Posterior cingulate gyrus (tissue), 11 donors: ENCODE measurements at places on chromosomes 1 and 21.

DNA sequence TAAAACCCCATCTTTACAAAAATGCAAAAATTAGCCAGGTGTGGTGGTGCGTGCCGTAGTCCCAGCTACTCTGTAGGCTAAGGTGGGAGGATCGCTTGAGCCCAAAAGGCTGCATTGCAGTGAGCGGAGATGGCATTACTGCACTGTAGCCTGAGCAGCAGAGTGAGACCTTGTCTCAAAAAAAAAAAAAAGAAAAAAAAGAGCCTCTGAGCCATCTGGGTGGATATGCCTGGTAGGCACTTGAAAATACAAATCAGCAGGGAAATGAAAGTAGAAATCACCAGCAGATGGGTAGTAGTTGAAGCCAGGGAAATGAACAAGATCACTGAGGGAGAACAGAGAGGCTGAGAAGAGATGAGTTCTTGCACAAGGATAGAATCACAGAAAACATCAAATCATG lies 131.0 kb upstream of the HMCN1 start:
- DNase-seq: no peak

GRCh38 chr1:232084584-232085223 lies 458.1 kb downstream of the DISC1 start:
- no peak for DNase-seq

- DNase-seq: no peak
Observed at GRCh38 chr1:21280011-21280471, 10.2 kb downstream of the ECE1 start.

- DNase-seq: no peak
Observed at GRCh38 chr1:68497358-68497698, 446 bp upstream of the DEPDC1 start.

DNA sequence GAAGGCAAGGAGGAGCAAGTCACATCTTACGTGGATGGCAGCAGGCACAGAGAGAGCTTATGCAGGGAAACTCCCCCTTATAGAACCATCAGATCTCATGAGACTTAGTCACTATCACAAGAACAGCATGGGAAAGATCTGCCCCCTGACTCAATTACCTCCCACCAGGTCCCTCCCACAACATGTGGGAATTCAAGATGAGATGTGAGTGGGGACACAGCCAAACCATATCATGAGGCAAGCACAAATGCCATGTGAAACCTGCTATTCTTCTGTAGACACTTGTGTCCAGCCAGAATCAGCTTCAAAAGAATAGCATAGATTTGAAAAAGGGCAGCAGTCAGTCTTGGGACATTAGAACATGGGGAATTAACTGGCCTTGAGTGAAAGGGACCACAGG lies 32.2 kb upstream of the UBE2U start:
- no peak for DNase-seq

DNA sequence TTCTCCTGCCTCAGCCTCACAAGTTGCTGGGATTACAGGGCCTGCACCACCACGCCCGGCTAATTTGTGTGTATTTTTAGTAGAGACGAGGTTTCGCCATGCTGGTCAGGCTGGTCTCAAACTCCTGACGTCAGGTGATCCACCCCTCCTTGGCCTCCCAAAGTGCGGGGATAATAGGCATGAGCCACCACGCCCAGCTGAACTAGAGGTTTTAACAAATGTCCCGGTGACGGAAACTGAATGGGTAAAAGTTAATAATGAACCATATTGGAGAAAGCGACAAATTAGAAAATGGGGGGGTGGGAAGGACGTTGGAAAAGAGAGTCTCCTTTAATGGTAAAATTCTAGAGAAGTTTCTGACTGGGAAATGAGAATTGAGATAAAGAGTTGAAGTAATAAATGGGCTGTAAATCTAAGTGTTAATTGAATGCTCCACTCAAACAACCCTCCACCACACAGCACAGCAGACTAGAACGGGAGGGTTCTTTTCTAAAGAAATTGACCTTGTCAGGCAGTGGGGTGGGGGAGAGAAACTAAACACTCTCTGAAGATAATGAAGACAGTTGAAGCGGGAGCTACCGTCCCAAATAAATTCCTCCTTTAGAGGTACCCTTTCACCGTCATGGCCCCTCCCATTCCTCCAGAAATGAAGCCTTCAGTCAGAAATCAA lies 46.9 kb upstream of the PUM1 start:
- no peak for DNase-seq

- no peak for DNase-seq
Observed at GRCh38 chr21:42672699-42673458, 19.5 kb downstream of the PDE9A start.

DNA sequence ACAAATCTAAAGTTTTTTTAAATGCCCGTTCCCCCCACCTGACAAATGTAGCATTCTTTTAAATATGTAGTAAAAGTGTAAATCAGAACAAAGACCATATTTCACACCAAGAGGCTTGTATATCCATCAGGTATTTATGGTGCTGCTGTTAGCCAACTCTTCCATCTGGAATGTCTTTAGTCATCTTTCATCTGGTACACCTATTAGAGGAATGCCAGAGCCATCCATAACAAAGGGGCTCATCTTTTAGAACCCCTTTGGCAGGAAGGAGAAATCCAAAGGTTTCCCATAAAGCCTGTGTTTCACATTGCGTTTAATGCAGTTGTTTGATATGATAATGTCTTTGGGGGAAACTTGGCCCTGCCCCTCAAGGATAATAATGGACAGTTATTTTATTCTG lies 79.3 kb upstream of the C1orf87 start:
- DNase-seq: no peak

GRCh38 chr1:199868777-199869176 lies 158.7 kb upstream of the NR5A2 start:
- DNase-seq: no peak

DNA sequence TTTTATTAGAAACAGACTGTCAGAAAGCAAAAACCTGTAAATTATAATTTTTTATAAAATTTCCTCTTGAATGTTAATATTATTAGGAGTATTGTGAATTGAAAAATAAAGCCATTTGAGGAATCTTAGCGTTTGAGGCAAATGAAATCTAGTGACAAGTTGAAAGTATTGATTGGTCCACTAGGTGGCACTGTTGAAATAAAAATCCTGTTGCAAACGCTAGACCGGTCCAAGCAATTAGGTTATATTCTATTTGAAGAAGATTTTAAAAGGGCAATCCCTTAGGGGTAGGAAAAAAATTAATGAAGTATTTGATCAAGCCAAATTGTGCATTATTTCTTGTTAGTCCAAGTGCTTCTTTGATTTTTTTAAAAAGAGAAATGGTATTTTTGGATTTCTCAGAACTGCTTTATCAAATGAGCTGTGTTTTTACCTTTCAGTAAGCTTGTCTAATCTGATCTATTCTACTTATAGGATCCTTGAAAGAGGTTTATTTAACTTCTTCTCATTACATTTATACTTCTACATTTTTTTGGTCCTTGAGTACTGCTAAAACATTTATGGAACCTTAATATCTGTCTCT lies 57.7 kb downstream of the ATG4C start:
- DNase-seq: no peak

GRCh38 chr1:152162792-152163463 lies 3.9 kb upstream of the RPTN start:
- DNase-seq: no peak

GRCh38 chr1:16258591-16259135 lies 21.7 kb upstream of the CPLANE2 start:
- no peak for DNase-seq

DNA sequence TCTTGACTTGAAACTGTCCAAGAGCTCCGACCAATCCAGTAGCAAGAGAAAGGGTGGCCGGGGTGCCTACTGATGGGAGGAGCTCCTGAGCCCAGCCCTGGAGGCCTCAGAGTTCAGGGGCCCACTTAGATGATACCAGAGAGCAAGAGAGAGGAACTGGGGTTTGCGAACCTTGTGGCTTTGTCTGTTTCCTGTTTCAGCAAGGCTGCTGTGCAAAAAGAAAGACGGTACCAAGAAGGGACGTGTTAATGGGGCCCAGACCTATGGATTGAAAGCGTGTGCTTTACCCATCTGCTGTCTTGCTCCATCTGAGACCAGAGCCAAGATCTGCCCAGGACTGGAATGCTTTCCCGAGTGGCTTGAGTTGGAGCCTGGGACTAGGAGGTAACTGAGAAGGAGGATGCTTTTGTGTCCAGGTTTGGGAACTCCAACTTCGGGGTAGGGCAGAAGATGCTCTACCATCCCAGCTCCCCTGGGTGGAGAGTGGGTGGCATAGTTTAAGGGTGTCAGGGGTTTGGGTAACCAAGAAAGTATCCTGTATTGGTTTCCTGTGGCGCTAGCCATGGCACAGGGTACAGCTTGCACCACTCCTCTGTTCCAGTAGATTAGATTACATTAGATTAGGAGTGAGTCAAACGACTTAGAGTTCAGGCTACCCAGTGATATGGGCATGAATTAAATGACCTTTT lies at the start of gene TRAF3IP3:
Gene TRAF3IP3, plus strand, starts transcription at position 128 of the 689 bp plus-strand sequence. CDS start 3,987 bp downstream, outside the sequence.
- DNase-seq: peak; percentile 7

DNA sequence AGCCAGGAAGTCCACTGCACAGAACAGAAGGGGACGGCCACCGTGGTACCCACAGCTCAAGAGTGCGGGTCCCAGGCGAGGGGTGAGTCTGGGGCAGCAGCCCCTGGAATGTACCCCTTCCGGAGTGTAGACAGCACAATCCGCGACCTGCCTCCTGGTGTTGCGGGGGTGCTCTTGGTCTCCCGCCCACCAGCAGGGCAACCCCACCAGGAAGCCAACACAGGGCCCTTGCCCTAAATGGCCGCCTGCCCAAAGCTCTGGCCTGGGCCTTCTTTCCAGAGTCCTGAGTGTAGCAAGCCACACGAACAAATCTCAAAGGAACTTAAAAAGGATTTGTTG lies 1.1 kb upstream of the SLC19A1 start:
- peak; percentile 82 for DNase-seq

DNA sequence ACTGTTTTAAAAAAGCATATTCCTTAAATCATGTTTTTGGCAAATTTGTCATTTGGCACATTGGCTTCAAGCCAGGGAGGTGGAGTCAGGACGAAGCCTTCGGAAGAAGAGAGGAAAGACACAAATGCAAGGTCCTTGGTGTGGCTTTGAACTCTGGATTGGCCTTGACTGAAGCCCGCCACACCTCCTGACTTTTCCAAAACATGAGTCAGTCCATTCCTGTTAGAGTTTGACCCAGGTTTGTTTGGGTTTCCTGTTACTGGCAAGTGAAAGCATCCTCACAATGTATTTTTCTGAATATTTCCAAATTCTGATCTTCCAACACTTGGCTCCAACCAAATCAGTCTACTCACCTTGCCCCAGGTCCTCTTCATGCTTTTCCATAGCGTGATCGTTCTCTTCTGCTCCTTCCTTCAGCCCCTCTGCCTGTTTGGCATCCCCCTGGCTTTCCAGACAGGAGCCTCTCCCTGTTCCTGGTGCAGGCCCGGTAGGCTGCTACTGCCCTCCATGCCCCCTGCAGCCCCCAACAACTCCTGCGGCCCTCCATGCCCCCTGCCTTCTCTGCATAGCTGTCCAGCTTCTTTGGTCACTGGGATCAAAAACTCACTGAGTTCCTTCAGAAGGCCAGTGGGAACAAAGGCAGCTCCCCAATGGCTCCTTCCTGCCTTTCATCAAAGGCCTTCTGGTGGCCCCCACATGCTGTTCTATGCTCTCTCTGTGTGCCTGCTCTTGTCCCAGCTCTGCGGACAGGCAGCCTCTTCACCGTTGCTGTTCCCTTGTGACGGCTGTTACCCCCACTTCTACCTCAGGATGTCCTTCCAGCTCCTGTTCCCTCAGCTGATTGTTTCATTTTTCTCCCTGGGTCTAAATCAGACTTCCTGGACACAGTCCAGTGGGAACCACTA lies 30.4 kb upstream of the SLC30A1 start:
- no peak for DNase-seq

DNA sequence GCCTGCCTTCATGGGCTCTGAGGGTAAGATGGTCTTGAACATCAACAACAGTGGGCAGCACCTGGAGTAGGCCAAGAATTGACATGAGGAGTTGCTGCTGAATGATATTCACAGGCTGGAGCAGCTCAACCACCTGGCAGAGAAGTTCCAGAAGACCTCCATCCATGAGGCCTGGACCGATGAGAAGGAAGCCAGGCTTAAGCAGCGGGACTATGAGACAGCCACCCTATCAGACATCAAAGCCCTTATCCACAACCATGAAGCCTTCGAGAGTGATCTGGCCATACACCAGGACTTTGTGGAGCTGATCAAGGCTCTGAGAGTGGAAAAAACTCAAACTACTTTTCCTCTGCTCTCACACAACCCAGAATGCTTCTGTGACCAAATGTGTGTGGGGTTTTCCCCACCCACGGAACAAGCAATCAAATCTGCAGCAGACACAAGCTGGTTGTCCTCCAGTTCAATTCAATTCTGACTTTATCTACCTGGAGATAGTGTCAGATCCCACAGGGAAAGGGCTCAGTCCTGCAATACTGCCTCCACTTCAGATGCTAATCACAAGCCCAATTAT lies 12.1 kb upstream of the EPHA10 start:
- no peak for DNase-seq

GRCh38 chr1:79877086-79877485 lies 870.6 kb upstream of the ADGRL4 start:
- DNase-seq: no peak

DNA sequence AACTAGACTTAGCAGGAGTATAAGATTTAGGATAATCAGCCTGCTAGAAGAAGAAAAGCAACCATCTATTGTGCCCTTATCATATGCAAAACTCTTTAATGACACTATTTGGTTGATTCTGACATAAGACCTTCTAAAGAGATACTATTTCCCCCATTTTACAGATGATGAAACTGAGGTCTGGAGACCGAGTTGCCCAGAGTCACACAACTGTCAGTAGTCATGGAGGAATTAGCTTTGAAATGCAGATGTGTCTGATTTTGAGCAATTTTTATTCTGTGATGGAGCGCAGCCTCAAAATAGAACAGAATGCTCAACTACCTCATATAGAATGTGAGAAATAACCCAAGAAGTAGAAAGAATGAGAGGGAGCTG lies 69.0 kb downstream of the CD58 start:
- no peak for DNase-seq

DNA sequence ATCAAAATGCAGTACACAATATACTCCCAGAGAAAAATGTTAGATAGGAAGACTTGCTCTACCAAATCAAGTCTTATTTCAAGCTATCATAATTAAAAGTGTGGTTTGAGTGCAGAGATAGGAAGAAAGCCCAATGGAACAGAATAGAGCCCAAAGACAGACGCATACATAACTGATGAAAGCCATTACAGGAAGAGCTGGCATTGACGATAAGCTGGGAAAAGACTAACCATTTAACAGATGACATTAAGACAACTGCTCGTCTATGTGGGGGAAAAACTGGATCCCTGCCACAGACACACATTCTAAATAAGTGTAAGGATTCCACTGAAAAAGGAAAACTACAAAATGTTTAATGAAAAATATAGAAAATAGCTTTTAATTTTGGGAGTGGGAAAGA lies 85.5 kb downstream of the NGF start:
- DNase-seq: no peak

GRCh38 chr1:78224861-78225552 lies 179.2 kb downstream of the GIPC2 start:
- no peak for DNase-seq

GRCh38 chr1:46183926-46184557 lies 7.8 kb upstream of the P3R3URF start:
- no peak for DNase-seq
